ENCODE measurements at places on chromosomes 5 and 9.
A peak's percentile ranks its signal among the peaks of the same experiment; 100 is the strongest.

DNA sequence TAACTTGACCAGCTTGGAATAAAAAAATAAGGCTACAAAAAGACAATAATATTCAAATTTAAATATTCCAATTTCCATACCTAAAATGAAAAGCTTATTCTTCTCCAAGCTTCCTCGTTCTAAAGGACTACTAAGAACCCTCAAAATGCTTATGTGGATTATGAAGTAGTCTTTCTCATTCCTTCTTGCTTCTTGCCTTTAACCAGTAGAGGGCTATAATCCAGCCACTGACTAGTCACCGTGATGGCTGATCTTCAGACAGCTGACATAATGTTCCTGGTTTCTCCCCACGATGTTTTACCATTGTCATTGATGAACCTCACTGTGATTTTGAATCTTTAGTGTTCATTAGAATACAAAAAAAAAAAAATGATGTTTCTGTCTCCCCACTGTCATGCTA is 515.3 kb downstream of the TLE1 start:
- no peak for DNase-seq

DNA sequence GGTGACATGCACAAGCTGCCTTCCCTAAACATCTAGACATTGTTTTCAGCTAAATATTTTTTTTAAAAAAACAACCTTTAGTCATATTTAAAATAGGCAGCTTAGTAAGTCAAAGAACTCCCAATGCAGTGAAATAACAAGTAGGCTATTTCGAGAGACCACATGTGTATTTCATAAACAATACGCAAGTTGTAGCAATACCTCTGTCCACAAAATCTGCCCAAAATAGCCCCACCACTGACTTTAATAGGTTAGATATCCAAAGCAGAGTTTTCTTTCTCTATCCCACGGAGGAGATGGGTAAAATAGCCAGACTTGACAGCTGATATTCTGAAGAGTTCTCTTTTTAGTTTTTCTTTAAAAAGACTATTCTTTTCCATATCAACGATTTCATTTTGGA is 1.2 kb downstream of the SLC24A2 start:
- DNase-seq = no peak

DNA sequence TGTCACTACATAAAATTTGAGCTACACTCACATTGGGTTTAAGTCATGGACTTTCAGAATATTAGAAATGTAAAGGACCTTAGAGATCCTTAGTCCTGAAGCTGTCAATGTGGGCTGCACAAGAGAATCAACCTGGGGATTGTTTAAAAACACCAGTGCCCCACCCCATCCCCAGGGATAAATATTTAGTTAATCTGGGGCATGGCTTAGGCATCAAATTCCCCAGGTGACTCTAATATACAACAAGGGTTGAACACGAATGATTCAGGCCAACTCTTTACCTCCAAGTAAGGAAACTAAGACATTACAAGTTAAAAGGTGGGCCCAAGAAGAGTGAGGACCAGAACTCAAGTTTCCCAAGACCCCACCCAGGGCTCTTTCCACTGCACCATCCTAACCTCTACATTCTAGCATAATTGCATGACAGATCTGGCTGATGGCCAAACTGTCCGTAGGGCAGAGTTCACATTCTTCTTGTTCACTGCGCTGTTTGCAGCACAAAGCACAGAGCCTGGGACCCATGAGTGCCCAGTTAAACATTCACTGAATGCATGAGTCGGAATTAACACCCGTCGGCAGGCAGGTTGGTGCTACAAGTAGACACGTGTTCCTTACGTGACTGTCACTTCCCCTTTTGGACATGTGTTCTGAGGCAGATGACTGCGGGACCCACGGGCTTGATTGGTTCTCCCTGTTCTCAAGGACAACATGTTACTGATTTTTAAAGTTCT is 25.2 kb downstream of the CYFIP2 start:
- peak; percentile 42 for DNase-seq

DNA sequence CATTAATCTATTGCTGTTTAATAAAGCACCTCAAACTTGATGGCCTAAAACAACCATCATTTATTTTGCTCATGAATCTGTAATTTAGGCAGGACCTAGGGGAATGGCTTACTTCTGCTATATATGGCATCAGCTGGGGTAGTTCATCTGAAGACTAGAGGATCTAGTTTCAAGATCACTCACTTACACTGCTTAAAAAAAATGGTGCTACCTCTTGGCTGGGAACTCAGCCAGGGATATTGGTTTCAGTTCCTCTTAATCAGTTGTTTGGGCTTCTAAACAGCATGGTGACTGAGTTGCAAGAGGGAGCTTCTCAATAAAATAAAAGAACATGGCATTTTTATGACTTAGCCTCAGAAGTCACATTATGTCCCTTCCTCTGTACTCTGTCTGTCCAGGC is 142.0 kb downstream of the FAM114A2 start:
- DNase-seq = no peak

DNA sequence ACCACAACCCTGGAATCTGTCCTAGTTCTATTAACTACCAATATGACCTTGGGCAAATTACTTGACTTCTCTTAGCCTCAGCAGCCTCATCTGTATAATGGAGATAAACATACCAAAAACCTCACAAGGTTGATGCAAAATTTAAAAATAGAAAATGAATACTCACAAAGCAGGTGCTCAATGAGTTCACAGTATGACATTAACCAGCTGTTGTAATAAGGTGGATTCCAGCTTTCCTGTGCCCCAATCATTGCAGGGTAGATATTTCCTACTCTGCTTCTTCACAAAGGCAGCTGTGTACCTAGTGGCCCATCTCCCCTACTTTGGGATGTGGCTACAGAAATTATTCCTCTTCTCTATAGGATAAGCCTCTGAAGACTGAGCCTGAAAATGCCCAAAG is 8.8 kb downstream of the HTR4 start:
- DNase-seq = no peak

Measured in activated naive CD8-positive, alpha-beta T cell treated with anti-CD3 and anti-CD28 coated beads for 36 hours (primary cell).